Eye (tissue), 1 donor: ENCODE measurements at places on chromosomes 2 and 18.

DNA sequence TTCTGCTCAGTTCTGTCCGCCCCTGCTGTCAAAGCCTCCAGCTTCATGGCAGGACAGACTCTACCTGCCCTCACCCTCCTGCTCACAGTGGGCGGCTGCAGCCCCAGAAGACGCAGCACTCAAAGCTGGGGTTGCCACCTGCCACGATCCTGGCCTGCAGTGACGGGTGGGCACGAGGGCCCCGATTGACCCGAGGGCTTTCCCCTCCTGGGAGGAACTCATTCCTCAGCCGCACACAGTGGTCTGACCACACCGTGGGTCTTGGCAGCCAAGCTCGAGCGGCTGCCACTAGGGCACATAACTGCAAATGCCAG is 47.1 kb downstream of the HS6ST1 start:
- no peak for DNase-seq

- DNase-seq, result no peak
These were observed 15.5 kb downstream of the EMX1 start for GRCh38 chr2:72932805-72933204.

DNA sequence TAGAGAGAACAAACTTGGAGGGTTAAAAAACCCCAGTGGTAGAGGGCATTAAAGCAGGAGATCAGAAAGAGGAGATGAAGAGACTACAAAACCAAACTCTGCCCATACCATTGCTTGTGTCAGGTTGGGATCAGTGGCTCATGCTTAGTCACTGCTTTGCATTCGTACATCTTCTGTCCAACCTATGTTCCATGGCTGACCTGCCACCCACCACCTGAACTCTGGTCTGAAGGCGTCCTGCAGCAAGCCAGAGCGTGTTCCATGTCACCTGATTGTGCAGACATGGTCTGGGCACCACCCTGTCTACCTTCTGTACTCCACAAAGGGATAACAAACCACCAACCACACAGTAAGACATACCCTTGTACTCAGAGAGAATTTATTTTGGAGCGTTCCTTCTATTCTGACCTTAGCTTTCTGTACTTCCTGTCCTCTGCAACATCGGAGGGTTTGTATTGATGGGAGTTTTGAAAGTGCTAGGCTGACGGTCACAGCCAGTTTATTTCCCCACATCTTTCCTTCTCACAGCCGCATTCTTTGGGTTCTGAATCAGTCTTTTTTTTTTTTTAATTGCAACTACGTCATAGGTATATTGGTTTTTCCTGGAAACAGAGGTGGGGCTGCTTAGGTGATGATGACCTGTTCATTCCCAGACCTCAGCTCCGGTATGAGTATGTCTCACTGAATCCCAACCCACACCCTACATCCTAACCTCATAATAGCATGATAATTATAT is 88.3 kb downstream of the SOWAHC start:
- DNase-seq, result no peak

DNA sequence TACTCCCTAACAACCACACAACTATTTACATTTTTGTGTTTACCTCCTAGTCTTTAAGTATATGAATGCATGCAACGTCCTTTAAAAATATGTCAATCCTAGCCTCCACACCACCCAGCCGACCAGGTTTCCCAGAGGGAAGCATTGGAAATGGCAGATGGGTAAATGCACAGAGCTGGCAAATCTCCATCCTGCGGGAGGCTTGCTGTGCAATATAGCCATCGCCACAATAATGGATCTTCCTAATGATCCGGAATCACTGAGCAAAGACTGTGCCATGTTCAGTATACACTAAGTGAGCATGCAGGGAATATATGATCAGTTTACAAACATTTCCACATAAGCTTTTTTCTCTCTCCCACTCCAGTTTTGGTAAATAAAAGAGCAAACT is 131.8 kb downstream of the NEDD4L start:
- DNase-seq, result peak; percentile 25

DNA sequence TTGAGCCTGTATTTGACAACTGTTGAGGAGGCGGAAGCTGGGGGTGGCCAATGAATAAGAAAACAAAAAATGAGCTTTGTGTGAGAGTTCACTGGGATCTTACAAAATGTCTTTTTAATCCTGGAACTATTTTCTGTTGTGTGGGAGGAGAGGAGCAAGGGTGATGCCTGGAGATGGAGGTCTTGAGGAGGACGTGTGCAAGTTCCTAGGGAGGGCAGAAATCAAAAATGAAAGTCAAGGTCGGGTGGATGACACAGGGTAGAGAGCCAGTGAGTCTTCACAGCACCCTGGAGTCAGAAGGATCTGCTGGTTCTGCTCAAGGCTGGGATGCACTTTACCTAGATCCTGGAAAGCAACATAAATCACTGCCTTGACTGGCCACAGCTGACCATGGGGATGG is 180.3 kb upstream of the PKDCC start:
- no peak for DNase-seq

- no peak for DNase-seq
These were observed 118.4 kb downstream of the ARL4C start for GRCh38 chr2:234378440-234378839.

DNA sequence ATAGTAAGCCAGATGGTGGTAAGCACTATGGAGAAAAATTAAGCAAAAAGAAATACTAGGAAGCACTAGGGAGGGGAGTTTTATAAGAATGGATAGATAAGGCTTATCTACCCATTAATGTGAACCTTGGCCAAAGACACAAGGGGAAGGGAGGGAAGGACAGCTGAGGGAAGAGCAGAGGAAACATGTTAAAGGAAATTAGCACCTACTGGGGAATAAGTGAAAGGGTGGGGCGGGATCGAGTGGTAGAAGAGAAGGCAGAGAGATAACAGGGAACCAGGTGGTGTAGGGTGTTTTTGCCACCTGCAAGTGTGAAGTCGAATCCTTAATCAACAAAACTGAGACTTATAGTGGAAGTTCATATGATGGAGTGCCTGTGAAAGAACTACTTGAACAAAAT is 1.7 kb downstream of the UNC80 start:
- no peak for DNase-seq

GRCh38 chr2:111034606-111035005 is 86.1 kb upstream of the BCL2L11 start:
- DNase-seq, result no peak

- DNase-seq, result no peak
These were observed 8.0 kb upstream of the CDK15 start for GRCh38 chr2:201798252-201798913.

- no peak for DNase-seq
These were observed 225.4 kb downstream of the MYCN start for GRCh38 chr2:16165518-16166326.

DNA sequence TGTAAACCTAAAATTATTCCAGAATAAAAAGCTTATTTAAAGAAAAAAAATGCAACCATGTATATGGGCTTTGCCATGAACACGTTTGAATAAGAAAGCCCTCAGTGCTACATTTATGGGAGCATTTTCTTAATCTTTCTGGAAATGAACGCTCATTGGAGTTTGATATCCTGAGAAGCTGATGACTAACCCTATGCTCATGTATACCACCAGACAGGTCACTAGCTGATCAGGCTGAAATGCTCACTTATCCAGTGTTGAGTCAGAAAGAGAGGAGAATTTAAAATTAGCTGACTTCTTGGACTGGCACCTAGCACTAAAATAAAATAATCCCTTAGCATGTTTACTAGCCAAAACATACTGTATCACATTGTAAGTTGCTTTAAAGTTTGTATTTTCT is 254.9 kb upstream of the SIX3 start:
- no peak for DNase-seq

GRCh38 chr2:45049569-45050336 is 40.5 kb upstream of the SIX2 start:
- no peak for DNase-seq

DNA sequence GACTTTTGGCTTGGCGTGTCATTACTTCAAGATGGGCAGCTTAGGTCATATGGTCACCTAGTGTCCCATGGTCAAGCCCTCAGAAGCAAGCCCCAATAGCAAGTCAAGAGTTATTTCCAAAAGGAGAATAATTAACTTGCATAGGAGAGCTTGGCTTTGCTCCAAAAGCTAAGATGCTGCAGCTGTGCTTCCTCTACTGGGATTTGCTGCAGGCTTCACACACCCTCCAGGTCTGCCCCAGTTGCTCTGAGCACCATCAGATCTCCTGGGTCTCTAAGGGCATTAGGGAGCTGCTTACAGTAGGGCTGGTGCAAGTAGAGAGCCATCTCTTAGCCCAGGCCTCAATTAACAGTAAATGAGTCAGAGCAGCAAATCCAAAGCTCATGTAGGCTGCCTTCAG is 46.6 kb downstream of the THUMPD2 start:
- DNase-seq, result no peak

DNA sequence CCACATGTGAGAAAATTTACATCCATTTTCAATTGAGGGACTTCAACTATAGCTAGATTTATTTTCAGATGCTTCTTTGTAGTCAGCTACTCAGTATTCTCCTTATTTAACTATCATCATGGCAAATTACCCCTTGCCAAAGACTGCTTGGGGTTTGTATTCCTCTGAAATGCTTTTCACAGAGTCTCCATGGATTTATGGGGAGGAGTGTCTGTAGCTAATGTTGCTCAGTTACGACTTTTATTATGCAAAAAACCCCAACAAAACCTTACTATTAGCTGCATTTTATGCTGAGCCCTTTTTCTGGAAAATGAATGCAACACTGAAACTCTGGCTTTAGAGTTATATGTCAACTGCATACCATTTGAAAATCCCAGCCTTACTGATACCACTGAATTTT is 78.6 kb downstream of the RFTN2 start:
- DNase-seq, result no peak

- DNase-seq, result no peak
These were observed 9.4 kb downstream of the MTERF4 start for GRCh38 chr2:241092677-241093076.

- DNase-seq, result no peak
These were observed 67.4 kb downstream of the ADNP2 start for GRCh38 chr18:80176334-80177073.

GRCh38 chr18:11512096-11513025 is 97.0 kb upstream of the SLC35G4 start:
- DNase-seq, result no peak

DNA sequence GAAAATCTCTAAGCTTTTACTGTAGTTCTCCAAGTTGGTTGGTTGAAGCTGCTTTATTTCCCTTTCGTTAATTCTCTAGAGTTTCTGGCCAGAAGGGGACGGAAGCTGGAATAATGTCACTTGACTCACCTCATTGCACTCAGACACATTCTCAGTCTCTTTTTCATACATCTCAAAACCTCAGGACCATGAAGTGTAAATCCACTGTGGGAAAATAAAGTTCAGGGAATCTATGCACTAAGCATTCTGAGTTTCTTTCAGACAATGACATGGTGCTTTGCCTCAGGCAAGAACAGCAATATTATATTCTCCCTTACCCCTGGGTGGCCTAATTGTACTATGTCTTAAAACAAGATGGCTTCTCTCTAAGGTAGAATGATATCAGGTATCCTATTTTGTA is 167.8 kb downstream of the PRPF40A start:
- no peak for DNase-seq

GRCh38 chr2:114507744-114508143 is 65.3 kb downstream of the DPP10 start:
- no peak for DNase-seq

GRCh38 chr2:166042768-166043390 is 84.9 kb downstream of the SCN1A start:
- no peak for DNase-seq

DNA sequence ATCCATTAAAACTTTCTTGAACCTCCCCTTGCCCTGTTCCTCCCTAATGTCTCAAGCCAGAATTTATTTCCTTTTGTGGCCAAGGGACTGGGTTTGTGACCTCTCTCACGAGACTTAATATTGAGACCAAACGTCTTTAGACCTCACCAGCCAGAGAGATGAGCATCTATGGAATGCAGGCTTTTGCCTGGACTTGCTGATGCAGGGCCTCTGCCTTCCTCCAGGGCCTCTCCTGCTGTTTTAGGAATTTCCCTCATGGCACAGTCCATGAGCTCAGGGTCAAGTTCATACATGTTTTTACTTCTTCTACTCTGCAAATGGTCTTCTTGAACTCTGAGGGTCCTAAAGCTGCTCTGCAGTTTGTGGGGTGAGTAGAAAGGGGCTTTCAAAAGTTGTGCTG is 22.3 kb downstream of the IL1B start:
- DNase-seq, result peak; percentile 54

DNA sequence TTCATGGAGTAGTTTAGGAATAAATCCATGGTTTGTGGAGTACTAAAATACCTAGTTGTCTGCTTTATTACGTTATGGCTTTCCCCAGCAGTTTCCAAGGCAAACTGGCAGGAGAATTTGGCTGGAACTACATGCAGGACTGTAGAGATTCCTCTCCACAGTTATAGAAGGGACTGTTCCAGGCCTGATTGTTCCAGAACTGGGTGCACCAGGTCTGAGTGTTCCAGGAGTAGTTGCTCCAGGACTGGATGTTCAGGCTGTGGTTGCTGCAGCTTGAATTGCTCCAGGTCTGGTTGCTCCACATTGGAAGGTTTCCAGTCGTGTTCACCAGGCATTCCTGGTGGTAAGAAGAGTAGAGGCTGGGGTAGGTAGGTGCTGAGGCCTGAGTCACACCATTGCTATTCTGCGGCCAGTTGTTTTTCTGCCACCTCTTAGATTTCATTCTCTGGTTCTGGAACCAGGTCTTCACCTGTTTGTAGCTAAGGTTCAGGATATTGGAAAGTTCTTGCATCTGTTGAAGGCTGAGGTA is 28.1 kb downstream of the SGPP2 start:
- no peak for DNase-seq

- DNase-seq, result peak; percentile 16
These were observed 91.8 kb upstream of the KLF7 start for GRCh38 chr2:207257251-207258250.

GRCh38 chr2:106058469-106059137 is 135.5 kb downstream of the UXS1 start:
- DNase-seq, result no peak

- peak; percentile 98 for DNase-seq
These were observed at the start of gene PDIA6 for GRCh38 chr2:10812362-10813162. TSS of gene PDIA6 (minus strand) at chr2:10812785. CDS start at chr2:10812696, 89 bp downstream.

GRCh38 chr18:22822841-22823508 is 110.2 kb upstream of the RBBP8 start:
- DNase-seq, result no peak

- no peak for DNase-seq
These were observed 22.9 kb upstream of the CAVIN2 start for GRCh38 chr2:191869781-191870180.

GRCh38 chr2:30149513-30149912 is 2.7 kb downstream of the YPEL5 start:
- no peak for DNase-seq

GRCh38 chr2:41972819-41973218 is 75.0 kb upstream of the PKDCC start:
- DNase-seq, result no peak

- peak; percentile 88 for DNase-seq
These were observed at the start of gene NCKAP5 for GRCh38 chr2:133568172-133568571. TSS of gene NCKAP5 (minus strand) at chr2:133568463. CDS start at chr2:133517526, 50,937 bp downstream.

DNA sequence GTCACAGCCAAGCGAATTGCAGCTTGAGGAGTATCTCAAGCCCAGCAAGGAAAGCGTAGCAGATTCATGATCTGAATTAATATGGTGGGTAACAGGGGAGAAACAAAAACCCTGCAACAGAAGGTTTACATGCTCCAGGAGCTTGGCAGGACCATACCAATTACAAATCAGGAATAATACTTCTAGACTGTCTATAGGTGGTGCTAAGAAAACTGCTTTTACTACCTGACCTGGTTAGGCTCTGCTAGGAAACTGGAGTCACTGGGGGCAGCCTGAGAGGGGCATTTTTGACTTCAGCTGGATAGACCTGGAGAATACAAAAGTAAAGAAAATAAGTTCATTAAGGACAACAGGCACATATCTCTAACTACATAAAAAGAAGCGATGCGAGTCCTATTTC is 24.6 kb upstream of the SPOPL start:
- DNase-seq, result no peak
